ENCODE measurements at places on chromosomes 4 and X.
A peak's percentile ranks its signal among the peaks of the same experiment; 100 is the strongest.

- no peak for DNase-seq
Measured at GRCh38 chrX:47900833-47901232, 64.1 kb downstream of the ZNF81 start.

DNA sequence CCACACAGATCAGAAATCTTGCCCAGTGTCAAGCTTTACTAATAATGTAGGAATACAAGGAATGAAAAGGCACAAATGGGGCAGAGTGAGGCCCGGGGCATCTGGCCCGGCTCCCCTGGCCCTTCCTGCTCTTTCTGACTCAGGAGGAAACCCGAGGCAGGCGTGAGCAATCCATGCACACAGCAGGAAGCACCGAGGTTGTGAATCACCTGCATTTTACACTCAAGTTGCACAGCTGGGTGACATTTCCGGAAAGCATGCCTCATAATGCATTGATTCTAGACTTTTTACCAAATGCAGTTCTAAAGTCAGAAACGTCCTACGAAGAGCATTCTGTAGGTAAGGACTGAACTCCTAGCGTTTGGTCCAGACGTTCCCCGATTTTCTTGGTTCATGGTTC lies 38.9 kb downstream of the PRIMPOL start:
- DNase-seq, result no peak

DNA sequence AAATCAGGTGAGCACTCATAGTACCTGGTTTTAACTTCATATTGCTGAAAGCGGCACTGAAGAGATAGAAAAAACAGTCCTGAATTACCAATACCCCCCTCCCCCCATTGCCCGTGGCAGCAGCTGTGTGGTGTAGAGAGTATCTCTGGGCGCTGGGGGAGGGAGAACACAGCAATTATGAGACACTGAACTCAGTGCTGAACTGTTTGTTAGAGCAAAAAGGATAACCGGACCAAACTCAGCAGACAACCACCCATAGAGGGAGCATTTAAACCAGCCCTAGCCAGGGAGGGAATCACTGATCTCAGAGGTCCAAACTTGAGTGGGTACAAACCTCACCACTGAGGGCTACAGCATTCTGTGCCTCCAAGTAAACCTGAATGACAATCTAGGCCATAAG lies 457.4 kb upstream of the TEX13C start:
- no peak for DNase-seq

- DNase-seq, result no peak
Measured at GRCh38 chr4:172202480-172203076, 389.4 kb downstream of the GALNTL6 start.

DNA sequence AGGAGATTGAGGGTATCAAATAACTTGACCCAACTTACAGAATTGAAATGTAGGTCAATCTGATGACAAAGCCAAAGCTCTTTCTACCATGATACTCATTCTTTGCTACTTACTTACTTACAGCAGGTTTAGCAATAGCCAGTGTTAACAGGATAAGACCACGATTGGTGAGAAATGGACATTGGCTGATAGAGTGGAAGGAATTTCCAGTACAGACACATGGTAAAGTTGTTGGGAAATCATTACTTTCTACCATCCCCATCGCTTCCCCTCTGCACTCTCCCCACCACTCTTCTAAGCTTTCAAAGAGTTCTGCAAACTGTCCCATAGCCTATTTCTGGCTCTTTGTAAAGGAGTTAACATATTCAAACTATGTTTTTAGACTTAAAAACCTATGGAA lies 119.7 kb downstream of the CHRNA9 start:
- DNase-seq, result no peak

GRCh38 chrX:68690936-68691501 lies 43.6 kb downstream of the STARD8 start:
- DNase-seq, result no peak

DNA sequence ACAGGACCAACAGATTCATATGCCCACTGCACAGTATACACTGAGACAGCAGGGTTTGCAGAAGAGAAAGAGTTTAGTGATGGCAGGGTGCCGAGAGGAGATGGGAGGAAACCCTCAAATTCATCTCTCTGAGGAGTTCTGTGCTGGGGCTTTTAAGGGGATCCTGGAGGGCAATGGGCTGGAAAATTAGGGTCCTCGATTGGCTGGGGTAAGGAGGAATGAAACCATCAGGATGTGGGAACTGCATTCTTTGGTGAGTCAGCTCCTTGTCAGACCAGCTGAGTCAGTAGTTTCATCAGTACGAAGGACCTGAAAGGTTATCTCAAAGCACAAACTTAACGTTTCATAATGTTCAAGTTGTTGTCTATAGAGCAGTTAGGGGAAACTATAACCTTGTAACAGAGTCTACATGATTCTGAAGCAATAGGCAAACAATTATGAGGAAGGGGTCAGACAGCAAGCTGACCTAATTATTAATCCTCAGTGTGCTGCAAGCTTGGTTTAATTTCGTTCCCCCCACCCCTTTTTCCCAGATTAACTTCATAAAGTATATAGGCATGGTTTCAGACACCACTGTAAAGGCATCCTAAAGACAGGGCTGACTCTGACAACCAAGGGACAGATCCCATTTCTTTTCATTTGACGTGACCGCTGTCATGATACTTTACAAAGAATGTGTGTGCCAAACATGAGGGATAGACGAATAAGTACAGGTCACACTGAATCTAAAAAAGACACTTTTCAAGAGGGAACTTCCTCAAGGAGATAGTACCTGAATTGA lies 1.5 kb upstream of the MSMO1 start:
- DNase-seq, result no peak

GRCh38 chr4:25028851-25029250 lies 1.9 kb downstream of the LGI2 start:
- DNase-seq, result no peak

- no peak for DNase-seq
Measured at GRCh38 chr4:101262683-101263082, 84.6 kb downstream of the PPP3CA start.

GRCh38 chr4:44651425-44651824 lies at the start of gene YIPF7:
YIPF7 (minus strand) TSS chr4:44651625; CDS start chr4:44650100, 1,525 bp downstream.
- no peak for DNase-seq

DNA sequence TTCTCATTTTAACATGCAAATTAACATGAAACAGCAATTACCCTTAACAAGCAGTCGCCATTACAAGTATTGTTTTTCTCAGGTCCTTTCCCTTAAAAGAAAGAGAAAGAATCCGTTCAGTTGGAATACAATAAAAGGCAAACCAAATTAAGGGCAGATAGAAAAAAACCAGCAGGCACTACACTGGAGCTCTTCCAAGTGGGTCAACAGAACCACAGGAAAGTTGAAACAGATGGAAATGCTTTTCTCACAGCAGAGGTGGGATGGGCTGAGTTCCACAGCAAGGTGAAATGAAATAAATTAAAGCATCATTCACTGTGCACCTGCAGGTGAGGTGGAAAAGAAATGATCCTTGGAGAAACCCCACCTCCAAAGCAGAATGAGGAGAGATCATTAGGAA lies 102.6 kb downstream of the APBB2 start:
- DNase-seq, result no peak

GRCh38 chrX:24294619-24295018 lies 19.2 kb downstream of the SUPT20HL2 start:
- no peak for DNase-seq

DNA sequence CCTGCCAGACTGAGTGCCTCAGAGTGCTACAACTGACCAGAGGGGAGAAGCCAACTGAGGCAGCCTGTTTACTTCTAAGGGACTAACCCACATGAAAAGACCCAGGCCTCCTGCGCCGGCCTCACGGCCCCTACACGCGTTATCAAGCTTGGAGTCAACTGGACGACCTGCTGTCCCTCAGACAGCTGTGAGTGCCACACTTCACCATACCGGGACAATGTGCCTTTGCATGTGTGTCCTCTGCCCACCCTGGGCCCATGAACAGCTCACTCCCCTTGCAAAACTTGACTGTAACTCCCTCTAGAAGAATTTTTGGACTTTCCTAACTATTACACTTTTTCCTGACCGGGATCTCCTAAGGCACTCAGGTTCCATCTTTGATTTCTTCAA lies 1.8 kb downstream of the NOP14 start:
- DNase-seq, result no peak

DNA sequence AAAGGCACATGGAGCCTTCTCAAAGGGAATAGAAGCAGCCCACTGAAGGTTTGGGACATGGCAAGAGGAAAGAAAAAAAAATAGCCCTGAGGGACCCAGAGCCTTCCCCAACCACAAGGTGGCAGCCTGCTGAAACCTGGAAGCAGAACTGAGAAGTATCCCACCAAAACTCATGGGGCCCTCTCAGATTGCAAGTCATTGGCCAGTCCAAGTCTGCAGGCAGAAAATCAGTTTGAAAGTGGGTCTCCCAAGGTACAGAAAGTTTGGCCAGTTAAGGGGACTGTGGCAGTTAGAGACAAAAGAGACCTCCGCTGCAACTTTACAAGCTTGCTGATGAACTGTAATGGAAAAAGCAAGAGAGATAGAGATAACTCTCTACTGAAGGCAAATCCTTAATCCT lies 155.8 kb downstream of the ANTXR2 start:
- DNase-seq, result peak; percentile 36

GRCh38 chr4:184612074-184612473 lies 37.2 kb downstream of the CASP3 start:
- DNase-seq, result no peak

DNA sequence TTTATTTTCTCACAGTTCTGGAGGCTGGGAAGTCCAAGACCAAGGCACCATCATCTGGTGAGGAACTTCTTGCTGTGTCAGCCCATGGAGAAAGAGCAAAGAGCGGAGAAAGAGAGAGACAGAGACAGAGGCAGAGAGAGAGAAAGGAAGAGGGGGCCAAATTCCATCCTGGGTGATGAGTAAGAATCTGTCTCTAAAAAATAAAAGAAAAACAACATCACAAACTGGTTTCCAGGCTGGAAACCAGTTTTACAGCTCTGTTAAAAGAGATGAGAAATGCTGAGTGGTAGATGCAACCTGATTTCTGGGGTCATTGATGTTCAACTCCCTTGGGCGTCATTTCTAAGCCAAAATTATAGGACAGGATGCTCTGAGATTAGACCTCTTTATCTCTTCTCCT lies 72.9 kb downstream of the SHOX start:
- no peak for DNase-seq

DNA sequence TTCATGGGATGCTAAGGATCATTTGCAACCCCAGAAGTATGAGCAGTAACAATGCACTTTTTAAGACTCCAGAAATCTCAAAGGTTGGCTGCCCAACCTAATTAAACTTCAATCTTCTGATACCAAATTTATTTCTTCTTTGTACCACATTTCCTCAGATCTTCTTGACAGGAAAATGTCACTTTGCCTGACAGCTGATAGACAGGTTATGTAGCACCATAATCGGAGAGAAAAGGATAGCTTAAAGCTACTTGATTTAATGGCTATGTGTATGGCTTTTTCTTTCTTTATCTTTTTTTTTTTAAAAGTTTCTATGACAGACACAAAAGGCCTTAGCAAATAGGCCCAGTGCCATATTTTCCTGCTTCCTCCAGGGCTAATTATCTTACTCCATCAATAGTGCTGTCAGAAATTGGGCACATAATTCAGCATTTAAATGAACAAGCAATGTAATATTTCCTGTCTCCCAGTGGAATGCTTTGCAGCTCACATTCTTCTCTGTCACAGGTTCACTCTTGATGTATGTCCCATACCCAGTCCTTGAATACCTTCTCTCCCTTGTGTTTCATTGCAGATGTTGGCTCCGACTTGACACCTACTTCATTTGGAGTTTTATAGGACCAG lies 795.7 kb downstream of the ADGRL3 start:
- no peak for DNase-seq

DNA sequence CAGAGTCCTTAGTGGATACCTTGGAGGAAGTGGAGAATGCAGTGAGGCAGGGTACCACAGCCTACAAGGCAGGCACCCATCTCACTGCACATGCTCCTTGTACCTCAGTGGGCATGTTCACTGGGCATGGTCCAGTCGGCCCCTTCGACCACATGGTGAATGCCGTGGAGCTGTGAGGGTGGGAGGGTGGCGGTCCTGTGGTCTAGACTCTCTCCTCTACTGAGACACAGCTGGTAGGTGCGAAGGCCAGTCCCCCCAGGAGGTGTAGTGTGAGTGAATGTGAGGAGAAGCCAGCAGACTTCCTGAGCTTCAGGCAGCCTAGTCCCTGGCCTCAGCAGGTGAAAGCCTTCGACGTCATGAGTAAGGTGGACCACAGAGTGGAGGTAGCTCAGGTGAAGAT lies 12.2 kb downstream of the XAGE2 start:
- DNase-seq, result no peak

DNA sequence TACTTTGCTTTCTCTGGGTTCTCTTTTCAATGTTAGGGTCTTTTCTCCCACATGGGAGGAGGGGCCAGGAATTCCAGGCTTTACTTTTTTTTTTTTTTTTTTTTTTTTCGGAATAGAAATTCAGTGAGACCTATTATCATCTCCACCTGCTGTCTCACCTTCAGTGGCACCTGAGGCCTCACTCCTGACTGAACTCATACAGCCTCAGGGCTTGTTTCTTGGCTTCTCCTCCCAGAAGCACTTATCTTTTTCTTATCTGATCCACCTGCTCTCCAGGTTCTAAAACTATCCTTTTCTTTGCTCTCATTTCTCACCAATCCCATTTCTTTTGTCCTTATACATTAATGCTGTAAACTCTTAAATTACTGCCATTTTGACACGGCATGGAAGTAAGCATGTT lies 117.3 kb upstream of the PPP3CA start:
- DNase-seq, result no peak

DNA sequence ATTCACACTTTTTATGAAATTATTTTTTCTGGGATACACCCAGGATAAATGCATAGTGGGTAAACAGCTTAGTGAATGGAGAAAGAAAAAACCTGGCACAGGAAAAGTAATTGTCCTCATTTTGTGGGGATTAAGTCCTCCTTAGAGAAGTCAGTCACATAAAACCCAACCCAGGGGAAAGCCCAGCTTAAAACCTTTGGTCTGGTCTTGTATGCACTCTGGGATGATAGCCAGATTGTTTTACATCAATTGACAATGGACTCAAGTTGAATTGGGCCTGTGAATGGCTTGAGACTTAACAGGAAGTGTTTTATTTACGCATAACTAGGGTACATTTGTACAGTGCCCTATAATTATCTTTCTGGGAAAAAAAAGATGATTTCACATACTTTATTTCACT lies 561.3 kb upstream of the GRIA3 start:
- no peak for DNase-seq

DNA sequence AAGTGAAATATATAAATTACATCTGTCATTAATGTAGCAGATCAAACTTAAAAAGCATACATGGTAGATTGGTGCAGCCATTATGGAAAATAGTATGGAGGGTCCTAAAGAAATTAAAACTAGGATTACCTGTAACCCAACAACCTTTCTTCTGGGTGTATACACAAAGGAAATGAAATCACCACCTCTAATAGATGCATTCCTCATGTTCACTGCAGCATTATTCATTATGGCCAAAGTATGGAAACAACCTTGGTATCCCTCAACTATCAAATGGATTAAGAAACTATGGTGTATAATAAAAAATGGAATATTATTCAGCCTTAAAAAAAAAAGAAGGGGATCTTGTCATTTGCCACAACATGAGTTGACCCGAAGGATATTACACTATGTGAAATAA lies 13.7 kb downstream of the WDFY3 start:
- DNase-seq, result no peak

GRCh38 chrX:80812176-80812575 lies 2.5 kb upstream of the BRWD3 start:
- DNase-seq, result no peak
